ENCODE measurements at places on chromosomes 6 and 20.

DNA sequence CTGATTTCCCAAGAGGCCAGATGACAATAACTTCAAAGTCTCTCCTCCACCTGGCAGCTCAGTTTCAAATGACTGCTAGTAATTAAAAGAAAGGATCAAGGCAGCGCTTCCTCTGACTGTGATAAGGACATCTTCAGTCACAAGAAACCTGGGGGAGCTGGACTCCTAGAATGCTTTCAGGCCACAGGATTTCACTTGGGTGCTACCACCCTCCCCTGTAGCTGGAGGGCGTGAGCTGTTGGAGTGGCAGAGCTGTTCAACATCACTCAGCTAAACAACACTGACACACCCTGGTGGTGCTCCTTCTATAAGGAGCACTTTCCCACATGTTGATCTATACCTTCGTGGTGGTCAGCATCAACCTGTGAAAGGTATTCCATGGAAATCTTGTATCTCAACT lies 2.2 kb upstream of the CNR1 start:
- peaks cover 15% of the 10 kb centered on the region for H3K4me1 ChIP-seq
- no peak overlapping the region for H3K27ac ChIP-seq
- H3K36me3 ChIP-seq = no peaks in the 10 kb centered on the region
- H3K4me3 ChIP-seq = no peak overlapping the region
- DNase-seq = no peak

DNA sequence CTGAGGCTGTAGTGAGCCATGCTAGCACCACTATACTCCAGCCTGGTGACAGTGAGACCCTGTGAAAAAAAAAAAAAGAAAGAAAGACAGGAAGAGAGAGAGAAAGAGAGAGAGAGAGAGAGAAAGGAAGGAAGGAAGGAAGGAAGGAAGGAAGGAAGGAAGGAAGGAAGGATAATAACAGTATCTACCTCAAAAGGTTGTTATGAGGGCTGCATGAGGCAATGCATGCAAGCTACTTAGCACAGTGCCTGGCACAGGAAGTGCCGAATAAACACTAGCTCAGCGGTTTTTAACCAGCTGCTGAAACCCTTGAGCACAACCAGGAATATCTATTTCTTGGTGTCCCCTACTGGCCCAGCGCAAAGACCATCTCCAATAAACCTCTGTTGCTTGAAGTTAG lies 62.3 kb upstream of the TBC1D7 start:
- no peak overlapping the region for H3K27ac ChIP-seq
- DNase-seq = no peak
- H3K4me1 ChIP-seq = peaks cover 4% of the 10 kb centered on the region
- H3K4me3 ChIP-seq = no peak overlapping the region

DNA sequence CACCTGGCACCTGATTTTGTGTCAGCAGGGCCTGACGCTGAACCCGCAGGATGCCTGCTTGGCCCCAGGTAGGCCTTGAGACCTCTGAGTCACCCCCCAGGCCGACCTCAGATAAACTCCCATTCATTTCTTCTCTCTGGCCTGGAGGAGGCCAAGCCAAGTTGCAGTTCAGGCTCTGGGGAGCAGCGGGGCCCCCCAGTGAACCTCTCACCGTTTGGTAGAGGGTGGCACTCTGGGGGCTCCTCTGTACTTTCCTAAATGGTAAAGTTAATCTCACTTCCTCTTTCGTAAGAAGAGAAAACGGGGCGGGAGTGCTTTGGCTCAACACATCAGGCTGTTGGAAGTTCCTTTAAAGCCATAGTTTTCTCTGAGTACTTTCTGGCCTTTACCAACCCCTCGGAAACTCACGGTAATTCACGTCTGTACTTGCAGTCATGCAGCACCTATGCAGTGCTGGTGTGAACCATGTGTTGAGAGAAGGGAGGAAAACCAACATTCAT lies 2.8 kb downstream of the SIRPA start:
- H3K4me1 ChIP-seq = peaks cover 9% of the 10 kb centered on the region
- DNase-seq = no peak
- peaks cover 42% of the 10 kb centered on the region for H3K27me3 ChIP-seq
- H3K27ac ChIP-seq = peak overlapping the region; percentile 60
- no peak overlapping the region for H3K4me3 ChIP-seq

DNA sequence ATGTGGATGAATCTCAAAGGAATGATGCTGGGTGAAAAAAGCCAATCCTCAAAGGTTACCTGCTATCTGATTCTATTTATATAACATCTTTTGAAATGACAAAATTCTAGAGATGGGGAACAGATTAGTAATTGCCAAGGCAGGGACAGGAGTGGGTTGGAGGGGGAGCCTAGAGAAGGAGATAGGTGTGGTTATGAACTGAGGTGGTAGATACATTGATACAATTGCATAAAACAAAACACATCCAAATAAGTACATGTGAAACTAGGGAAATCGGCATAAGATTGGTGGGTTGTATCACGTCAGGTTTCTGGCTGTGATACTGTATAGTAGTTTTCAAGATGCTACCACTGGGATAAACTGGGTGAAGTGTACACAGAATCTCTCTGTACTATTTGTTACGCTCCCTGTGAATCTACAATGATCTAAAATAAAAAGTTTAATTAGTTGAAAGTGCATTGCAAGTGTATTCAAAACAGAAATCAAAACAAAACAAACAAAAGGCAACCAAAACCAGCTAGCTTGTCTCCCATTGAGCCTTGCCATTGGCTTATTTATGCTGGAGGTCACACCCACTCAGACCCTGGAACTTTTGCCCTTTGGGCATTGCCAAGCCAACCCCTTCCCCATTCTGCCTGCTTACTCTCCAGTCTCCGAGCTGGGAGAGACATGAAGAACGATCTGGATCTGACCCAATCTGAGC lies 27.8 kb downstream of the PPP1R16B start:
- peak overlapping the region; percentile 88 for H3K27ac ChIP-seq
- DNase-seq = no peak
- H3K4me1 ChIP-seq = peaks cover 76% of the 10 kb centered on the region
- peaks cover 66% of the 10 kb centered on the region for H3K36me3 ChIP-seq
- H3K4me3 ChIP-seq = peak overlapping the region; percentile 30
- H3K27me3 ChIP-seq = no peaks in the 10 kb centered on the region
